GM12878 (cell line): ENCODE measurements at places on chromosomes 3 and 15. TPM values are rescaled to one million over a fixed set of nuclear protein-coding genes. Genes with fewer than 3 reads are reported as not detected.

GRCh38 chr15:90004671-90005070, 3.5 kb downstream of the ZNF710 start:
- DNase-seq, result no peak
- H3K4me3 ChIP-seq, result peak overlapping the region; percentile 79; the same call in 1 of the 2 replicates

The THBS1 gene
- polyA plus RNA-seq, result 0.39 and 0.64 TPM in 2 replicates

The EFCC1 gene
- polyA plus RNA-seq, result not detected in 2 replicates

The MB21D2 gene
- 15.6 and 15.9 TPM in 2 replicates for polyA plus RNA-seq

The HRH1 gene
- not detected in 2 replicates for polyA plus RNA-seq

- no peak overlapping the region for H3K27ac ChIP-seq
- no peak for DNase-seq
- H3K36me3 ChIP-seq, result no peaks in the 10 kb centered on the region
- no peak overlapping the region for H3K4me3 ChIP-seq
These were observed 63.6 kb downstream of the FAM81A start for GRCh38 chr15:59501597-59501996.

- DNase-seq, result no peak
- no peaks in the 10 kb centered on the region for H3K27me3 ChIP-seq
- H3K4me1 ChIP-seq, result no peaks in the 10 kb centered on the region
- no peak overlapping the region for H3K4me3 ChIP-seq
- H3K36me3 ChIP-seq, result no peaks in the 10 kb centered on the region
These were observed 61.1 kb upstream of the UNC13C start for GRCh38 chr15:53917109-53917508.

GRCh38 chr3:69866988-69867720, 127.9 kb downstream of the MITF start:
- H3K4me3 ChIP-seq, result no peak overlapping the region
- no peaks in the 10 kb centered on the region for H3K36me3 ChIP-seq
- H3K4me1 ChIP-seq, result no peaks in the 10 kb centered on the region
- no peak for DNase-seq

GRCh38 chr3:119637679-119638477, 22.5 kb downstream of the POPDC2 start:
- H3K4me1 ChIP-seq, result peaks cover 37% of the 10 kb centered on the region
- DNase-seq, result peak; percentile 82
- no peaks in the 10 kb centered on the region for H3K27me3 ChIP-seq
- H3K27ac ChIP-seq, result peak overlapping the region; percentile 96
- peak overlapping the region; percentile 21; the same call in 1 of the 2 replicates for H3K4me3 ChIP-seq
